ENCODE measurements at places on chromosomes 12 and 14. TPM values are rescaled to one million over a fixed set of nuclear protein-coding genes. Genes with fewer than 3 reads are reported as not detected.

DNA sequence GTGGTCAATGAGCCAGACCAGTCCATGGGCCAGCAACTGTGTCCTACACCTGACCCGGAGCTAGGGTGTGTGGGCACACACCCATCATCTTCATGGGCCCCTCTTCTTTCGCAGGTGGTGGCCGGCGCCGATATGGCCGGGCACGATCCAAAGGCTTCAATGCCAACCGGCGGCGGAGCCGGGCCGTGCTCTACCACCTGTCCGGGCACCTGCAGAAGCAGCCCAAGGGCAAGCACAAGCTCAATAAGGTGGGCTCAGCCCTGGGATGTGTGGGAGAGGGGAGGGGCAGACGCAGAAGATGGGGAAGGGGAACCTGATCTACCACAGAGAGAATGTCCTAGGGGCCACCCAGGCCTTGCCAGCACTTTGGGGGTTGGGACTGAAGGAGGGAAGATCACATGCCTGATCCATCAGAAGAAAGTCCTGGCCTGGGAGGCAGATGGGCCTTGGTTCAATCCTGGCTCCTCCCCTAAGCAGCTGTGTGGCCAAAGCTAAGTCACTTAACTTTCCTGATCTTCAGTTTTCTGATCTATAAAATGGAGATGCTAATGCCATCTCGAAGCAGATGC lies 3.8 kb downstream of the KCNH3 start:
- DNase-seq = no peak

The DEPDC4 gene
- total RNA-seq = 6.9 TPM

The PLCZ1 gene
- not detected for total RNA-seq

DNA sequence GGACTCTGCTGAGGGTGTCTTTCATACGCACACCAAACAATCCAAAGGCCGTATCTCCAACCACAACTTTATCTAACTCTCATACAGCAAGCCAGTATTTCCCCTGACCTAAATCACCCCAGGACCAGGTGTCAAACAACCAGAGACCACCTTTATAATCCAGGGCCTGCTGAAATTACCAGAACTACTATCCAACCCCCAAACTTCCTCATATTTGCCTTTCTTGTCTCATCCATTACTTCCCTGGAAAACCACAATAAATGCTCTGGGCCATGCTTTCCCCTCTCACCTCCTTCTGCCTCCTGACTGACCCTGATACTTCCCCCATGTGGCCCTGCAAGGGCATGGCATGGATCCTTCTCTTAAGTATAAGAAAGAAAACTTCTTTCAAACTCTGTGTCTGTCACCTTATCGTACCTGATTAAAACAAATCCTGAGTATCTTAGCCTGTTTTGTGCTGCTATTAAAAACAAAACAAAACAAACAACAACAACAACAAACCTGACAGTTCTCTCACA lies 44.7 kb upstream of the CRACR2A start:
- DNase-seq = no peak
